Stimulated activated CD4-positive, alpha-beta T cell treated with anti-CD3 and anti-CD28 coated beads, Interleukin-1b, Interleukin-23, amount 100 ng/mL, for 48 hours (primary cell): ENCODE measurements at places on chromosomes 16 and 17.

DNA sequence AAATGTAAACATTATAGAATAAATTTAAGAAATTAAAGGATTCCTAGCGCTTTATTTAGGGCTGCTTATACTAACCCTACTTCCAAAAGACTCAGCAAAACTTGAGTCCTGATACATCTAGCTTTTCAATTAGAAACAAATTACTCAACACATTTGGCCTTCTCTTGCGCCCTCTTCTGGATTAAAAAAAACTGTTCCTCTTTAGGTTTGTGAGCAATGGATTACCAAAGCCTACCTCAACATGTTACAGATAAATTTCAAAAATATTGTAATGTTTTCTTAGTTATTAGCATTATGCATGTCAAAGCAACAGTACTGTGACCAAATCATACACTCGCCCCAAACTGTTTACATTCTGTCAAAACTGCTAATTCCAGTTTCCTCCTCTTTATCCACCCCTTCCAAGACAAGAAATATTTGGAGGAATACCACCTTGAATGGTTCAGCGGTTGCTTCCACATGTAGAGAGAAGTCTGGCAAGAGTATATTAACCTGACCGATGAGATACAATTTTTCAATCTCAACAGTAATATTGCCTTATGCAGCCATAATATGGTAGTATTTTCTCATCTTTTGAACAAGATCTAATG, 2.7 kb downstream of the NUFIP2 start:
- DNase-seq = no peak

DNA sequence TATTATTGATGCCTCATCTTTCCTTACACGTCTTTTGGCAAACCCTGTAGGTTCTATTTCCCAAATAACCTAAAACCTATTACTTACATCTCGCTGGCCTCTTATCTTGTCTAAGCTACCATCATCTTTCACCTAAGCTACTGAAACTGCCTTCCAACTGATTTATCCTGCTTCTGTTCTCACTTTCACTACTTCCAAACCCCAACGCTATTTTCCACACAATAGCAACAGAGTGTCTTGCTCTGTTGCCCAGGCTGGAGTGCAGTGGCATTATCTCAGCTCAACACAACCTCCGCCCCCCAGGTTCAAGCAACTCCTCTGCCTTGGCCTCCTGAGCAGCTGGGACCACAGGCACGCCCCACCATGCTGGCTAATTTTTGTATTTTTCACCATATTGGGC, 52.8 kb upstream of the INTS2 start:
- no peak for DNase-seq

- no peak for DNase-seq
These were observed 7.4 kb upstream of the CCDC57 start for GRCh38 chr17:82219753-82220709.

- no peak for DNase-seq
These were observed 110.9 kb downstream of the SEC14L1 start for GRCh38 chr17:77251622-77252183.

GRCh38 chr16:59013930-59014329, 279.8 kb upstream of the GOT2 start:
- DNase-seq = no peak

- no peak for DNase-seq
These were observed 48.6 kb downstream of the CMIP start for GRCh38 chr16:81492965-81493754.

DNA sequence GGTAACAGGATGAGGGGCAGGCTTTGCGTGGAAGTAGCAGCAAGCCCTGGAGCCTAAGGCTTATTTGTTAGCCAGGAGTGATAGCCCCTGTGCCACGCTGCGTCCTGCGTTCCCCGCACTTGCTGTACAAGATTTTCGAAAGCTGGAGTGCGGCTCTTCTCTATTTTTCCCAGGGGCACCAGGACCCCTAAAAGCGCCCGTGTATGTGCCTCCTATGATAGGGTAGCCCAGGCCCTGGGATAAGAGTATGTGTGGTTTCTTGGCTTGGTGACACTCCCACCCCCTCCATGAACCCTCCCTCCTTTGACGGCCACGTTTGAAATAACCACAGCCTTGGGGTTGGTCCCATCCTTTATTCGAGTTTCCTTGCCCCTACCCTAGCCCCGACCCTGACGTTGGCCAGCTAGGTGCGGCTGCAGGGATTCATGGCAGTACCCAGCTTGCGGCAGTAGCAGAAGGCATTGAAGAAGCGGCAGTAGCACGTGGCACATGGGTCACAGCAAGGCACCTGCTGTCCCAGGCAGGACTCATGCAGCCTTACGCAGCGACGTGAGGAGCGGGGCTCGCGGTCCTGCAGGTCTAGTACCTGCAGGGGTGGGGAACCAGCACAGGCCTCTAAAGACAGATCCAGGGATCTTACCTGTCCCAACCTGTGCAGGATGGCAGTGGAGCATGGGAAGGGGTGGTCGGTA, 968 bp downstream of the AGRP start:
- DNase-seq = peak; percentile 6

GRCh38 chr17:8837563-8838075, 29.9 kb downstream of the PIK3R6 start:
- DNase-seq = no peak

GRCh38 chr16:4389051-4389955, 17.7 kb downstream of the VASN start:
- no peak for DNase-seq

GRCh38 chr17:60381958-60382357, 10.0 kb downstream of the USP32 start:
- DNase-seq = no peak

DNA sequence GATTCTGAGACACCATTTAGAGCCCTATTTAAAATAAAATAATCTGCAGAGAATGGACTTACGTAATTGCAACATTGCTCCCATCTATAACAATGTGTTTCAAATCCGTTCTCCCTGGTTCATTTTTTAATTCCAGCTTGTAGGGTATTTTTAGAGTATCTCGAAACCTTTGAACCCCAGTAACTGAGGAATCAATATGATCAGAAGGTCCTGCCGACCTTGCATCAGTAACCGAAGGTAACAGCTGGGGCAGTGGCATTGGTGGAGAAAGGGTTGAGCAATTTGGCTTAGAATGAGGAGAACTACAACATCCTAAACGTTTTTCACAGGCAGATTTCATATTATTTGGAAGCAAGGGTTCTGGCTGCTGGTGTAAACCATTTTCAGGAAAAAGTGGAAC, 49.3 kb downstream of the N4BP1 start:
- no peak for DNase-seq

- peak; percentile 40 for DNase-seq
These were observed 3.3 kb upstream of the FBXL20 start for GRCh38 chr17:39404542-39405378.

- DNase-seq = peak; percentile 56
These were observed at the start of gene RTN4RL1 for GRCh38 chr17:2025220-2025621. TSS of gene RTN4RL1 (minus strand) at chr17:2025334. CDS start at chr17:2024865, 469 bp downstream.

DNA sequence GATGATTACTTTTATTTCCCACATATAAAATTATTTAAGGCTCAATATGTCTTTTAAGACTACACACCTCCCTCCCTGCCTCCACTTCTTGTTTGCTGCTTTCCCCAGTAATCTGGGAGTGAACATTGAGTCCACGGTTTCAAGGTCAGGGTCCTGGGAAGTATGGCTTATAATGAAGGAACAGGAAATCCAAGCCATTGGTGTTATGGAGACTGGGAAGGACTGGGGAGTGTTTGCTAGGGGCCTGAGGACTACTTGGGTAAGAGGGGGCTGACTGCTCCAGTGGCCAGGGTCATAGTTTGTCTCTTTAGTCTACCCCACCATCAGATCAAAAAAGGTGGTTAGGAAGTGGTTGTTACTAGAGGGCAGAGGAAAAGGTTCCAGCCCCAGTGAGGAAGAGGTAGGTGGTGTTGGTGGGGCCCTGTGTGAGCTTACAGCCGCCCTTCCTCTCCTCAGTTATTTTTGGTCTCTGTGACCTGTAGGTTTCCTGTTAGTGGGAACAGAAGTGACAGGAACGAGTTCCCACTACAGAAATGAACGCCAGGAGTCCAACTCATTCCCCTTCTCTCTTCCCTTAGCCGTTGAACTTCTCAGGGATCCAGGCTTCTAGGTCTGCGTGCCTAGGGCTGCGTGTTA, 742 bp upstream of the SLC16A13 start:
- peak; percentile 39 for DNase-seq

DNA sequence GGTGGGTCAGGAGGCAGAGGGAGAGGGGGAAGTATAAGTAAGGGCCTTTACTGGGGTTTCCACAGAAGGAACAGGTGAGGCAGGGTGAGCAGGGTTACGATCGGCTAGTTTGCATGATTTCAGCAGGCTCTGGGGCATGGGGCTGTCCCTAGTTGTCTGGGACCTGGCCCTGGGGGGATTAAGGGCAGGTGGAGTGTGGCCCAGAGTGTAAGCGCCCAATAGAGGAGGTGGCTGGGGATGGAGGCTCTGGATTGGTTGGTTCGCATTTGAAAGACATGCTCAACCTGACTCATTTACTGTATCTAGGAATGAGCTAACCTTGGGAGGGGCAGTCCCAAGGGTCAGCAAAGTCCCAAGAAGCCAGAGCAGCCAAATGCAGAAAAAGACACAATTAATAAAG, 230.3 kb downstream of the MAP2K4 start:
- DNase-seq = no peak

DNA sequence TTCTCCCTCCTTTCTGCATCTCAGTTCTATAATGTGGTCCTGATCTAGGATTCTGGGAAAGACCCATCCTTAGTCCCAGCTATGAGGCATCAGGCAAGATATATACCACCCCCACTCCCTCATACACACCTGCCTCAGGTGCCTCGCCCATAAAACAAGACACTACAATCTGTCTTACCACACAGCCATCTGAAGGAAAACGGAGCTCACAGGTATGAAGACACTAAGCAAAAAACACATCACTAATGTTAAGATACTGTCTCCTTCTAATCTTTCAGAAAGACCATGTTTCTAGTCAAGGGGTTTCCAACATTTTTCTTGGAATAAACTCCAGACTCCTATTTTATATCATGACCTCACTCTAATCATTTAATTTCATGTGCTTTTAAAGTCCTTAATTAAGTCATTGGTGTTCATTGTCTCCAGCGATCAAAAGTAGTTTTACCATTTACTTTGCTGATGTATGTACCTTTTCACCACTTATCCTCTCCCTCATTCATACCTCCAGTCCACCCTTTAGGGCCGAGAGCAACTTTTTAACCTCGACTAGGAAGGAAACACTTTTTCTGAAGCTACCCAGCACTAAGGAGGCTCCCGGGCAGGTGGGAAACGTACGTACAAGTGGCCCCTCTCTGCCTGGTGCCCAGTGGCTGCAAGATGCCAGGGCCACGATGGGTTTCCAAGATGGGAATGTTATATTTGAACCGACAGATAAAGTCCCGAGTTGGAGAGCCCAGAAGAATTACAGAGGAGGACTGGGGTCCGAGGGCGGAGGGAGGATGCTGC, 979 bp downstream of the MAP3K14 start:
- no peak for DNase-seq

GRCh38 chr17:5500247-5500588, 13.9 kb downstream of the MIS12 start:
- DNase-seq = no peak

- no peak for DNase-seq
These were observed 10.6 kb downstream of the ADCY7 start for GRCh38 chr16:50276801-50277555.

GRCh38 chr17:8072341-8072728, 15.2 kb downstream of the ALOX12B start:
- no peak for DNase-seq
